Iris pigment epithelial cell (primary cell): ENCODE measurements at places on chromosomes 6 and 20.

DNA sequence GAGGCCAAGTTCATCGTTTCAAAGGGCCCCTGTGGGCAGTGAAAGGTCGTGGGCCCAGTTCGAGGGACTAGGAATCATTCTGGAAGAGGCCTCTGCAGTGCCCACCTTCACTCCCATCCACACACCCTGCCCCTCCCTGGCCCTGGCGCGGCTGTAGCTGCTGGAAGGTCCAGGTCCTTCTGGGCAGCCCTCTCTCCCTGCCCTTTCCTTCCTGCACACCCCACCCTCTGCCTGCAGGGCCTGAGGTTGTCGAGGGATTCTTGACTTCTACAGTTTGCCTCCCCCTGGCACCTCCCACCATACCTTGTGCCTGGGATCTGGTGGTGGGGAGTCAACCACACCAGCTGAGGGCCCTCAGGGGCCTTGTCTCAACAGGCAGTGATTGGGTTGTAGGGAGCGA, 4.5 kb upstream of the MYT1 start:
- no peak for DNase-seq

DNA sequence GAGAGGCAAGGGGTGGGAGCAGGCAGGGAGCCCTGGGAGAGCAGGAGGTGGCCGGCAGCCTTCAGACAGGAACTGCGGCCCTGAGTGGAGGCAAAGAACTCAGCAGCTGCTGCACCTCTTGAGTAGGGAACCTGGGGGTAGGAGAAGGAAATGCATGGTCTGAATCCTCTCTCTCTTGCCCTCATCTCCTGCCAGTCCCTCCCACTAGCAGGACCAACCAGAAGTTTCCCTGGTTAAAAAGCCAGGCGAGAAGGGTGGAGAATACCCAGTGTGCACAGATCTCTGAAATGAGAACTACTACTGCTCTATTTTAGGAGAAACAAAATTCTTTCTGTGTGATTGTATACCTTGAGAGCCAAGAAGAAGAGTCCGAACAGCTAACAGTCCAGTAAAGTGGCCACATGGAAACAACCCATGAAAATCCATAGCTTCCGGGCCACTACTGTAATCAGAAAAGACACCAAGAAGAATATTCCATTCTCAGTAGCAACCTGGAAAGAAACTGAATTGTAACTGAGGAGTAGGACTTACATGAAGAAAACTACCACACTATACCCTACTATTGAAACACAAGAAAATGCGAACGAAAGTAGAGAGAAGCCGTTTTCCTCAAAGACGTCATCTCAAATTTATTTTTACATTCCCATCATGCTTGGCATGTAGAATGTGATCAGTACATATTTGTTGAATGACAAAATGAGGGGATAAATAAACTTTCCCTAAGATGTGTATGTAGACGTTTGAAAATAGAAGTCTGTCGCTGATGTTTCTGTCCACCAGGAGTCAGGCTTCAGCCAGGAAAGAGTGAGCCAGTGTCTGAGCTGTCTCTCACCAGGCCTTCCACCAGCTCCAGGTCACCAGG, 25.6 kb downstream of the WRNIP1 start:
- DNase-seq = peak; percentile 96

DNA sequence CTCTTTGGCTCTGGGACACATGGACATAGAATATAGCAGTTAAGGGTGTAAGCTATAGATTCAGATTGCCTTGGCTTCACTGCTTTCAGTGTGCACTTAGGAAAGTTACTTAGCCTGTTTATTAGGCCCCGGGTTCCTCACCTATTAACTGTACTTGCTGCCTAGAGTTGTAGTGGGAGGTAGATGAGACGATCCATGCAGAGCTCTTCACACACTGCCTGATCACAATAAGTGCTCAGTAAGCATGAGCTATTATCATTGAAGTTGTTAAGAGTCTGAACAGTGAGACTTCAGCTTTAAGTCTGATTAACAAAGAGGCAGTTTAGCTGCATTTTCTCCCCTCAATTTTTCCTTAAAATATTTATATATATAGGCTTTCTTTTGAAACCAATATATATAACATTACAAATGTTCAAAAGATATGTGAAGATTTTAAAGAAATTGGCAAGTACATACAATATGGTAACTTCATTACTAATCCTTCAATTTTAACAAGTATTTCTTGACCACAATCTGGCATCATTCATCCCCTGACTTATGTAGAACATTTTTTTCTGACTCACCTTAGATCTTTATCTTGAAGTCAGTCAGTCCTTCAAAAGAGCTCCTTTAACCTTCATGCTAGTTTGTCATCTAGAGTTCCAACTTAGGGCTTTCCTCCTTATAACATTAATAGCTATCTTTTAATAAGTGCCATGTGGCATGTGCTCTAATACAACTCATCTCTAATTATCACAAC, 20.5 kb upstream of the SUPT3H start:
- DNase-seq = peak; percentile 39

GRCh38 chr20:21901470-21902275, 196.2 kb downstream of the PAX1 start:
- DNase-seq = no peak

- peak; percentile 98 for DNase-seq
Observed at GRCh38 chr20:32474967-32475811, 109.9 kb downstream of the NOL4L start.

DNA sequence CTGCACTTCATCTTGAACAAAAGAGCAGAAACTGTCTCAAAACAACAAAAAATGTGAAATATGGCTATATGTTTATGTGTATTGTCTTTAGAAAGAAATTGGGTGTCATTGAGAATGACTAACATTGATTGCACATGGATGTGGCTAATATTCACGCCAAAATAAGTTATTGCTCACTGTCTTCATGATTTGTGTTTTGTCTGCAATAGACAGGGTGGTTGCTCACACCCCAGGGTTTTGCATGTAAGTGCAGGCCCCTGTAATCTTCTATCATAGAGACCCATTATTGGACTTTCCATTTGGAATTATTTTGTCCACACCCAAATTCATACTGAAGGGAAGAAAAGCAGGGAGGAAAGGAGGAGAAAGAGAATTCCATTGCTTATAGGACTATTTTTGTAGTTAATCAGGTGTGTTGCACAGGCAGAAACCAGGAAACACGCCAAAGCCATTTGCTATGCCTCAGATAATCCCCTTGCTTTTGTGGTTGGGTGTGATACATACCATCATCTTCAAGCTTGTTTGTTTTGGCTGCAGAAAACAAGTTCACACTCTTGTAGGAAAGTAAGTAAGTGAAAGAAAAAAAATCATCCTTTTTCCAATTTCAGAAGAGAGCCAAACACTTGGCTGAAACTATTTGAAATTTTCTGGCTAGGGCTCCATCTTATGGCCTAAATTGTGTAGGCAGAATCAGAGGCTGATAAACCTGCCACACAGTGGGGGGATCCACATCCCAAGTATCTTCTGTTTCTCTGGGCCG, 214.1 kb downstream of the COL12A1 start:
- peak; percentile 87 for DNase-seq

DNA sequence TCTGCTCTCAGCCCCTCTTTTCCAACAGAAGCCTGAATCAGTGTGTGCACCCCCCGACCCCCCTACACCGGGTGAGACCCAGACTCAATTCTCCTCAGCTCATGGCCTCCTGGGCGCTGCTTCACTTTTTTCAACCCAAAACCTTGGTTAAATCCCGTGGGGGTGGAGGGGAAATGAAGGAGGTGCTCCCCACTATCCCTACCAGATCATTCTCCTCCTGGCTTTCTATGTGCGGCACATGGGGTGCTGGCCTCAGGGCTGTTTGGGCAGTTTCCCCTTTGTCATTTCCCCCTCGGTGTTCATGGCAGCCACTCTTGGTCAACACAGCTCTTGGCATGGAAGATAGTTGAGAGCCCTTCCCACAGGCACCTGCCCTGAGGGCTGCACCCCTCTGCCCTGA, 4.6 kb downstream of the CST4 start:
- DNase-seq = no peak

GRCh38 chr20:54223751-54224150, 15.9 kb downstream of the PFDN4 start:
- DNase-seq = peak; percentile 9

GRCh38 chr6:27966044-27966443, 9.0 kb downstream of the OR2B6 start:
- no peak for DNase-seq

- peak; percentile 28 for DNase-seq
Observed at GRCh38 chr6:13006578-13007300, 290.2 kb downstream of the PHACTR1 start.

GRCh38 chr20:38373898-38374297, 27.6 kb downstream of the LBP start:
- no peak for DNase-seq

GRCh38 chr20:20096421-20096820, 44.1 kb downstream of the CFAP61 start:
- no peak for DNase-seq

GRCh38 chr6:9783567-9783966, 631.3 kb downstream of the TFAP2A start:
- no peak for DNase-seq

DNA sequence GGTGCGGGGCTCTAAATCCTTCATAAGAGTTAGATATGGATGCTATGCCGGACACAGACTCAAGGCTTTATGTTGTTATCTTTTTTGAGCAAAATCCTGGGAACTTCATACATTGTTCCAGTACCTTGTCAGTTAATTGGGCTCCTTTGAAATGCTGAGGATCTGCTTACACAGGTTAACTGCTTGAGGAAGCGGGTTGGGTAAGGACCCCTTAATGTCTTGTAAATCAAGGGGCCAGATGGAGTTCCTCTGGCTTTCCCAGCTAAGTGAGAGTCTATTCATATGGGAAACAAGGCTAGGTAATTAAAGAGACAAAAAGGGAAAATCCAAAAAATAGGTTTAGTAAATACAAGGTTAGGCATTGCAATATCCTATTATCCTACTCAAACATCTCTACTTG, 141.5 kb downstream of the OR2B2 start:
- DNase-seq = no peak

DNA sequence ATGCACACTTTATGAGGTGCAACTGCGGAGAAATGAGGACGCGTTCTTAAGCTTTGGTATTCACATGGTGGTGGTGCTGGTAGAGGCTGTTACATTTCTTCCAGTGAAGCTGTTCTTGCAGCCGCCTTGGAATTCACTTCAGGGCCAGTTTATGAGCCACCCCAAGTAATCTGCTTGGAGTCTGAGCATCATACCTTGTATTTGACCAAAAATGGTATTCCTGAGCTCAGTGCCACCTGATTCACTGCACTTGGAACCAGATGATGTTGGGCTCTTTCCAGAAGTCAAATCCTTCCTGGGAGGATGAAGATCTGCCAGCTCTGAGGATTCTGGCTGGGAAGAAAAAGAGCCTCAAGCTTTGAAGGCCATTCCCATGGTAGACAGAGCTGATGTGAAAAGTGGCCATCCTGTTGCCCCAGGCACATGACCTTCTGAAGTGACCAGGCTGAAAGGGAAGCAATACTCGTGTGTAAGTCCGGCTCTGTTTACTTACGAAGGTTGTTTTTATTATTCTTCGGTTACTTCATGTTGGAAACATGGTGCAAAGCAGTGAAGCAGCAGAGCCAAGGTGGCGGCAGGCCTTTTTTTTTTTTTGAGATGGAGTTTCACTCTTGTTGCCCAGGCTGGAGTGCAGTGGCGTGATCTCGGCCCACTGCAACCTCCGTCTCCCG, 7.7 kb downstream of the MANBAL start:
- peak; percentile 54 for DNase-seq
